A549 (cell line): ENCODE measurements at places on chromosomes 12 and 14. TPM values are rescaled to one million over a fixed set of nuclear protein-coding genes. Genes with fewer than 3 reads are reported as not detected.

Gene KERA
- polyA plus RNA-seq = not detected in 3 replicates

DNA sequence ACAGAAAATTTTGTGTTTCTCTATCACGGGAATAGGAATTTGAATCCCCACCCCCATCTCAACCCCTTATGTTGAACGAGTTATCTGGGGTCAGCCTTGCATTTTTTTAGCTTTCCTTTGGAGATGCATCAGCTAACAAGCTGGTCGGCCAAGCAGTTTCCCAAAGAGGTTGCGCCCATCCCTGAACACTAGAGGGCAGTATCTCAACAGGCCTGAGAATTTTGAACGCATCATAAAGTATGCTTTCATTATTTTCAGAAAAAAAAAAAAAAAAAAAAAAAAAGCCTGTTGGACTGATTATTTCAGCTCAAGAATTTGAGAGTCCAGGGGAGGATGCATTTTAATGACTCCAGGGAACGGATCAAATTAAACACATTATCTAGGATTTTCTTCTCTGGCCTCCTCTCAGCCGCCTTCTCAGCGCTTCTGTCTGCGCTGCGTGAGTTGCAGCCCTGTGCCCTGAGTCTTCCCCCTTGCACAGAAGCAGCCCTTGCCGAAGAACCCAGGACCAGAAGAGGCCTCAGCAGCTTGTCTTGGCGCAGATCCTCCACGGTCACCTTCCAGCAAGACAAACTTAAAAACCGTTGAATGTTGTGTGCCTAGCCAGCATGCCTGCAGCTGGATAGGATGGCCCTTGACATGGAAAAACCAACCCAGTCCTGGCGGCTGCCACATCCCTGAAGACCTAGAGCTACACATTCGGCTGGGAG lies 76.6 kb upstream of the GZMB start:
- peak; percentile 26 for DNase-seq

DNA sequence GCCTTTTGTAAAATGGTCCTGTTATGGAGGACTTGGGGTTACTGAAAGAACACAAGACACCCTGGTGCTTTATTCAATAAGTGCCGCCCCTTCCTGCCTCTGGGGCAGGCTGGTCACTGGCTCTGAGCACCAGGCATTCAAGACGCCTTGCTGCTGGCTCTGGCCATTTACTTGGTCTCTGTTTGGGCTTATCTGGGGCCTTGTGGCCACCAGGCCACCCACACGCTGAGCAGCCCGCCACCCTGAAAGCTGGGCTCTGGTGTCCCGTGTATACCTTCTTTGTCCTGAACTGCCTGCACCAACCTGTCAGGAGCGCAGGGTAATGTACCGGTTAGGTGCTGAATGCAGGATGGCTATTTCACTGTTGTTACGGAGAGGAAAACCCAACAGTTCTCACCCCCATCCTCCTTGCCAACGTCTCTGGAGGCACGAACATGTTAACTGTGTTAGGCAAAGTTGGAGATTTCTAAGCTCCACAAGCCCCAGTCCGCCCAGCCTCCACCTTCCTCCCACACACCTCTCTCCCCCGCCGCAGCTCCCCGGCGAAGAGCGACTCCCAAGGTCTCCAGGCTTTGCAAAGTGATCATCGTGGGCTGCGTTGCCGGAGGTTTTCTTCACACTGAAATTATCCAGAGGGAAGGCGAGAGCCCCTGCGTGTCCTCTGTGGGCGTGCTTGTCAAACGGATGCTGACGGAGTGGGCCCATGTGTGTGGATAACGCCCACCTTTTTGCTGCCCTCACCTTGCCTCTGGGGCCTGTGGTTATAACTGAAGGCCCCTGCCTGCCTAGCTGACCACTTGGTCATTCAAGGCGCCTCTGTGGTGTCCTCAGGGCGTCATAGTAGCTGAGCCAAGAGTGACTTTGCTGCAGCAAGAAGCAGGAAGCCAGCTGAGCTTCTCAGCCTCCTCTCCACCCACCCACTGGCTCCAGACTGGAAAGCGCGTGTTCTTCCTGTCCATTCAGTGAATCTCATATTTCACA lies 18.8 kb upstream of the BEGAIN start:
- no peak for DNase-seq

- DNase-seq = no peak
These were observed 4.9 kb downstream of the ST8SIA1 start for GRCh38 chr12:22329621-22330020.

- peak; percentile 63 for DNase-seq
These were observed 6.9 kb downstream of the GNPTAB start for GRCh38 chr12:101823891-101824290.

DNA sequence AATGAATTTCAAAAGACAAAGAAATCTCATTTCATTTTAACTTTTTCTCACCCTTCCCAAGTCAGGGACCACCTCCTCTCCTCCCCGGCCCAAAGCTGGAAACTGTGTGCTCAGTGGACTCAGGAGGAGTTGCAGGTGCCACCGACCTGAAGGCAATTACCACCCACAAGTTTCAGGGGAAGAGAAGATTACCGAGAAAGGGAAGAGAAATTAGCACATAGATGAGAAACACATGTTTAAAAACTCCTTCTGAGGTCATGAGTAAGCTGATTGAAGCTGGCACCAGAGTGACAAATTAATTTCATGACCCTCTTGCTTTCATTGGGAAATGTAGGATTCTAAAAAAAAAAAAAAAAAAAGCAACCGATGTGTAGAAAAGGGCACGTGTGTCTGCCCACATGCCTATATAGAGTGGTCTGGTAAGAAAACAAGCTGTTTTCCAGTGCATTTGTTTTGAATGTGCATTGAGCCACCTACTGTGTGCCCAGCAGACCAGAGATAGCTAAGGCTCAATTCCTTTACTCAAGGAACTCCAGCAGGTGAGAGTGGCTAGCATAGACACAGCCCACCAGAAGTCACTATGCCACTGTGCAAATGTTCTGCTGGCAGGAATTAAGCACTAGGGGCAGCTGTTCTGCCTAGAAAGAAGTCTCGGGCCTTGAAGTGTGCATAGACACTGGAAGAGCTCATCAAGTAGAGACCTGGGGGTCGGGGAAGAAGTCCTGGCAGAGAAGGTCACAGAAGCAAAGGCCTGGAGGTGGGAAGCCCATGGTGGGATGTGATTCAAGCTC lies 30.5 kb downstream of the DPF3 start:
- no peak for DNase-seq

- no peak for DNase-seq
These were observed 202.4 kb downstream of the NEDD1 start for GRCh38 chr12:97109441-97109840.

DNA sequence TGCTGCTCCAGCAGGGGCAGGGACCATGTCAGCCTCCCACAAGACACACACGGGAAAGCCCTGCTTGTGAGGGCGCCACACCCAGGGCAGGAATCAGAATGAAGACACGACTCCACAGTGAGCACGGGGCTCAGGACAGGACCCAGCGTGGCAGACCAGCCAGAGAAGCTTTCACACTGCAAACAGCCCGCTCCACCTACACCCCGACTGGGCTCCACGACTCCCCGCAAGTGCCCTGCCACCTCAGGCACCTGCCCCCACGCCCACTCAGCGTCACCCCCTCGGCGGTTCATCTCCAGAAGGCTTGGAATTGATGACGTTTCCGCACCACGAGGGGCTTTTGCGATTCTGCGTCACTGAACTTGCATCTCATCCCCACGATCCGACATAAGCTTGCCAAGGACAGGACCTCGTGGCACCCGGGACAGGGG lies 91.1 kb downstream of the FBXL14 start:
- DNase-seq = no peak

GRCh38 chr12:88207921-88208620 lies 66.0 kb downstream of the TMTC3 start:
- DNase-seq = no peak

GRCh38 chr12:132469423-132469822 lies 20.5 kb upstream of the FBRSL1 start:
- no peak for DNase-seq

DNA sequence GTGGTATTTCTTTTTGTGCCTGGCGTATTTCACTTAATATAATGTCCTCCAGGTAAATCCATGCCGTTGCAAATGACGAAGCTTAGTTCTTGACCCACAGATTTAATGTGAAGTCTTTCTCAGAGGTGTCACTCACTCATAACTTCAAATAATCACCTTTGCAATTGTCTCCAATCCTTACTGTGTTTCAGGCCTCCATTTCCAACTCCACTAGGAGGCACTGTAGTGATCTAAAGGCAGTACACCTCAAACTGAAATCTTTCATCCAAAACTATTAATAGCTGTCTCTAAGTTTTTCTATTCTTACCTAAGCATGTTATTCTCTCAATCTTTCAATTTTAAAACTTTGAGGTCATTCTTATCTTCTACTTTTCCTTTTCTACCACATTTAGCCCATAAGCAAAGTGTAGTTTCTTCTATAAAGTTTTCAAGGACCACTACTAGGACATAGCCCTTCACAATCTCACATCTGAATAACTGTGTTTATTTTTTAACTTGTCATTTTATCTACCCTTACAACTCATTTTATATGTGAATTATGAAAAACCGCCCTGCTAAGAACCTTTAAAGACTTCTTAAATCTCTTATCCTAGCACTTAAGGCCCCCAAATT lies 25.5 kb upstream of the FBXO34 start:
- peak; percentile 33 for DNase-seq

Gene WDHD1
- polyA plus RNA-seq = 14.4 to 16.3 TPM (median 16.0 TPM) in 3 replicates
